ENCODE measurements at places on chromosomes 4 and X. TPM values are rescaled to one million over a fixed set of nuclear protein-coding genes. Genes with fewer than 3 reads are reported as not detected.
A peak's percentile ranks its signal among the peaks of the same experiment; 100 is the strongest.

DNA sequence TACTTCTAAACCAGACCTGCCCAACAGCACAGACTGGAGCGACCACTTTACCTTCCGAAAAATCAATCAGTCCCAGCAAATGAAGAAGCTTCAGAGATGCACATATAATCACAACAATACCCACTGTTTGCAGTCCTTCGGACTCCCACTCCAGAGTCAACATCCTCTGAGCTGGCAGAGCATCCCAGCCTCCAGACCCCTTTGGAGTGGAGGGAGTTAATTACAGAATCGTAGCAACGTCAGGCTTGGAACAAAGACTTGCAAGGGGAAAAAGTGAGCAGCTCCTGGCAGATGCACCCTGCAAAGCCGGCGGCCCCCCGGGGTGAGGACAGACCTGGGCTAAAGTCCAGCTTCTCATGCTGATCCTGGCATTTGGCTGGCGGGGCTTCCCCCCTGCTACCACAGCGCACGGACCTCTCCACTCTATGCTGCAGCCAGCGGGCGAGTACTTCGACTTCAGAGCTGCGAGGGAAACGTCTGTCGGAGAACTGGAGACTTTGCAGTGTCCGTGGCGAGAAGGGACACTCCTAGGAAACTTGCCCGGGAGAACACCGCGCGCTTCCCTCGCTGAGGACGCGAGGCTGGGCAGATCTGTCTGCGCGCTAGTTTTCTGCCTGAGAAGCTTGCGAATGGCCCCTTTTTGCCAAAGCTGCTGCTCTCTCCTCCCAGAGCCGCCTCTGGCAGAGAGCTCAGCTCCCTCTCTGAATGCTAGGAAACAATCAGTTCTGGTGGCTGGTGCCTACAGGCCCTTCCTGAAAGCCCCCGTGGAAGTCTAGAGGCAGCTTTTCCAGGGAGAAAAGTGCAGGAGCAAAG is 283.7 kb downstream of the PACRGL start:
- no peaks in the 10 kb centered on the region for H3K36me3 ChIP-seq
- no peaks in the 10 kb centered on the region for H3K27me3 ChIP-seq
- no peak overlapping the region for H3K4me3 ChIP-seq
- H3K4me1 ChIP-seq: no peaks in the 10 kb centered on the region
- H3K27ac ChIP-seq: no peak overlapping the region

The LGI2 gene
- total RNA-seq: not detected

DNA sequence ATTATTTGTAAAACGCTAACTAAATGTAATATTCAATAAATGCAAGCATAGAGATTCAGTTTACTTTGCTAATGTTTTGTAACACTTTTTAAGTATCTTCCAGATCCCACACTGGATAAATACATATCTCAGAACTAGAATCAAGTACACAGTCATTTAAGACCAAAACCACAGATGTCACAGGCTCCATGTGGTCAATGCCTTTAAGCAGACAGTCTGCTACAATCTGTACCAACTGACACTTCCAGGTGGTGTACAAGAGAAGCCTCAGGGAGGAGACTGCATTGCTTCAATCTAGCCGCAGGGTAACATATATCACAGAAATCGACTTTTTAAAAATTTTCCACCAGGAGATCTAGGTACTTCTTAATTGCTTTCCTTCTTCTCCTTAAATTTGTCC is 229.6 kb upstream of the DIAPH2 start:
- no peak for DNase-seq
- H3K4me1 ChIP-seq: no peaks in the 10 kb centered on the region
- no peak overlapping the region for H3K4me3 ChIP-seq
- no peaks in the 10 kb centered on the region for H3K27me3 ChIP-seq

The GPR82 gene
- not detected for total RNA-seq

DNA sequence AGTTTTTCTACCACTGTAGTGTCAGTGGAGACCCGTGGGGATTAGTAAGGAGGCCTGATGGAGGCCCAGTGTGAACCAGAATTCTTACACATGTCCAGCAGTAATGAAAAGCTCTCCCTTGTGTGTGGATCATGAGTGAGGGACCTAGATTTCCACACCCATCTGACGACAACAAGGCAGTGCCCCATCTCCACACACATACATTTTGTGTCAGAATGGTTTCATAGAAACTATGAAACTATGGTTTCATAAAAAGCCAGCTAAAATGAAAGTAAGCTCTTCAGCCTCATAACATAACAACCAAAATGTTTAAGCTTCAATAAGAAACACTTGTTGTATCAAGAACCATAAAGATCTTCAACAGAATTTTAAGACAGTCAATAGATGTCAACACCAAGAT is 884.5 kb upstream of the ADGRL3 start:
- no peaks in the 10 kb centered on the region for H3K36me3 ChIP-seq
- no peak overlapping the region for H3K4me3 ChIP-seq
- H3K27me3 ChIP-seq: no peaks in the 10 kb centered on the region
- no peak for DNase-seq
- H3K27ac ChIP-seq: no peak overlapping the region
- H3K4me1 ChIP-seq: no peaks in the 10 kb centered on the region

The VCX3A gene
- not detected for total RNA-seq

DNA sequence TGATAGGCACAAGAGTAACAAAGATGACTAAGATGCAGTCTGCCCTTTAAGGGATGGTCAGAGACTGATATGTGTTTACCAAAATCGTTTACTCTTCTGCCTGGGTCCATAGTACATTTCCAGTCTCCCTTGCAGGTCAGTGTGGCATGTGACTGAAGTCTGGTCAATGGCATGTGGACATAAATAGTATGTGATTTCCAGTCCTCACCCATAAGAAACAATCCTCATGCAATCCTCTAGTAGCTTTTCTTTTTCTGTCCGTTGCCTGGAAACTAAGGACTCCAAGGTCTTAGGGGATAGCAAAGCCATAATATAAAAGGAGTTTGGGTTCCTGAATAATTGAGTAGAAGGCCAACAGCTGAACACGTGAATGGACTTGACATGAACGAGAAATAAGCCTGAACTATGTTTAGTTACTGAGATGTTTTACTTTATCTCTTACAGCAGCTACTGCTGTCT is 1.1 kb downstream of the SLC9B2 start:
- no peaks in the 10 kb centered on the region for H3K36me3 ChIP-seq
- H3K4me3 ChIP-seq: peak overlapping the region; percentile 76
- no peak overlapping the region for H3K27ac ChIP-seq

The PLRG1 gene
- 107 TPM for total RNA-seq

- peaks cover 14% of the 10 kb centered on the region for H3K4me1 ChIP-seq
- no peak overlapping the region for H3K27ac ChIP-seq
- H3K36me3 ChIP-seq: peaks cover 5% of the 10 kb centered on the region
- no peak overlapping the region for H3K4me3 ChIP-seq
- no peaks in the 10 kb centered on the region for H3K27me3 ChIP-seq
Observed at GRCh38 chr4:52588097-52588496, 71.0 kb downstream of the USP46 start.

- no peaks in the 10 kb centered on the region for H3K36me3 ChIP-seq
- no peak for DNase-seq
- no peak overlapping the region for H3K4me3 ChIP-seq
- peaks cover 2% of the 10 kb centered on the region for H3K4me1 ChIP-seq
Observed at GRCh38 chr4:179601671-179602070, 2159.4 kb upstream of the AGA start.

GRCh38 chr4:47837094-47837907 is 566 bp downstream of the CORIN start:
- H3K4me1 ChIP-seq: peaks cover 15% of the 10 kb centered on the region
- DNase-seq: peak; percentile 25
- no peak overlapping the region for H3K27ac ChIP-seq
- H3K4me3 ChIP-seq: peak overlapping the region; percentile 51
- H3K27me3 ChIP-seq: no peaks in the 10 kb centered on the region
- H3K36me3 ChIP-seq: no peaks in the 10 kb centered on the region

DNA sequence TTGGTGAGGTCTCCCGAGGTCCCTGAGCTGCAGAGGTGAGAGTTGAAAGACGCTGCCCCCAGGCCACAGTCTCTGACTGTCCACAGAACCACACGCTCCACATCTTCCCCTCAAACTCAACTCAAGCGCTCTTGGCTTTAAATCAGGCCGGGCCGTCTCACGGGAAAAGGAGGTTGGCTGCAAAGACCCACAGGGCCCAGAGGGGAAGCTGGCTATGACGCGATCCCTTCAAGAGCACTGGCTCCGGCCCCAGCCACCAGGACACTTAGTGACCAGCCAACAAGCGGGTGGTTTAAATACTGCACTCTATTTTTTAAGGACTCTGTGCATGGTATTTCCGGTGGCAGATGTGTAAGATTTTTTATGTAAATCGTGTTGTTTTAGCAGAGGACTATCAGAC is 19.9 kb downstream of the LRPAP1 start:
- H3K4me1 ChIP-seq: no peaks in the 10 kb centered on the region
- H3K27me3 ChIP-seq: no peaks in the 10 kb centered on the region
- no peak overlapping the region for H3K27ac ChIP-seq
- DNase-seq: no peak
- peaks cover 59% of the 10 kb centered on the region for H3K36me3 ChIP-seq
- H3K4me3 ChIP-seq: no peak overlapping the region

GRCh38 chrX:149398027-149398426 is 107.1 kb downstream of the IDS start:
- no peaks in the 10 kb centered on the region for H3K36me3 ChIP-seq
- H3K4me1 ChIP-seq: no peaks in the 10 kb centered on the region
- H3K4me3 ChIP-seq: no peak overlapping the region
- H3K27me3 ChIP-seq: no peaks in the 10 kb centered on the region

DNA sequence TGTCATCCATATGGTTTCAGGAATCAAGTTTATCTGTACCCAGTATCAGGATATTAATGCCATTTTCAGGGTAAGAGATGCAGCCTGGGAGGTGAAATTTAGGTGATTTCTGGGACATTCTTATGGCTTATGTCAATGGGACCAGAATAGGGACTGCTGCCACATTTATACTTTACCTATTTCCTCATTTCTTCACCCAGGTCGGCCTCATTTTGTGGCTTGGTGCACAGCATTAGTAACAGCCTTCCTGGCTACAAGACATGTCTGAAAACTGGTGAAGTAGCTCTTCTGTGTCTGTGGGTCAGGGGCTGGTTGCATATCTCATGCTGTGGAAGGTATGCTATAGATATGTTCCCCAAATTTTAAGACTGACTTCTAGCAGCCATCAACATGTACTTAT is 284.8 kb downstream of the AFF2 start:
- no peaks in the 10 kb centered on the region for H3K36me3 ChIP-seq
- no peaks in the 10 kb centered on the region for H3K4me1 ChIP-seq
- DNase-seq: no peak
- no peak overlapping the region for H3K27ac ChIP-seq
- H3K27me3 ChIP-seq: no peaks in the 10 kb centered on the region

DNA sequence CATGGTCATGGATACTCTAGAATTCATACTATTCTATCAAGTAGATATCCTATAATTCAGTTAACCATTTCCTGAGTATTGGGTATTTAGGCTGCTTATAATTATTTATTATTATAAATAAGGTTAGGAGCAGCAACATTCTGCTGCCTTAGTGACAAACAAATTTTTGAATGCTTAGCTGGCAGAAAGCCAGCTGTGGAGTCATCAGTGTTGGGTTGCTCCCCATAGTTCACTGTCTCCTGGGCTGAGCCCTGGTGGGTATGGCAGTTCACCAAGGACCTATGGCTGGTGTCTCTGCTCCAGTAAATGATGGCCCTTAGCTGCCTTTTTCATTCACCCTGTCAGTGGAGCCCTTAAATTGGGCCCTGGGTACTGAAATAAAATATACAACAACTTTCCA is 61.8 kb downstream of the SMARCA5 start:
- H3K4me1 ChIP-seq: no peaks in the 10 kb centered on the region
- no peak for DNase-seq
- no peaks in the 10 kb centered on the region for H3K27me3 ChIP-seq
- H3K4me3 ChIP-seq: no peak overlapping the region
- no peaks in the 10 kb centered on the region for H3K36me3 ChIP-seq
- H3K27ac ChIP-seq: no peak overlapping the region

The RTL3 gene
- 1.1 TPM for total RNA-seq

DNA sequence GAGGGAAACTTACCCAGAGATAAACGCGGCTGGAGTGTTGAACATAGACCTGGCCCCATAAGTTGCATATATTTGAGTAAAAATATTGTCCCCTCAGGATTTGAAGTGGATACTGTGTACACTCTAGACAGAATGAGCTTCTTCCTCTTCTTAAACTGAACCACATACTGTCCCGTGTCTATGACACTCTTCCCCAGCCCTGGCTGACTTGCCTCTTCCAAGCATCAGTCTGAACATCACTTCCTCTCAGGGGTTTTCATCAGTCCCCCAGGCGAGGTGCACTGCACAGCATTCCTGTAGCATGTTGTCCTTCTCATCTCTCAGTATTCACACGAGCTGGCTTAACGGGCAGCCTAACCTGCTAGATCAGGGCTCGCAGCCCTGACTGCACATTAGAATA is 80.5 kb upstream of the TMEM150C start:
- DNase-seq: no peak
- H3K4me1 ChIP-seq: peaks cover 5% of the 10 kb centered on the region
- H3K4me3 ChIP-seq: no peak overlapping the region
- H3K27me3 ChIP-seq: no peaks in the 10 kb centered on the region
- no peaks in the 10 kb centered on the region for H3K36me3 ChIP-seq
- no peak overlapping the region for H3K27ac ChIP-seq

GRCh38 chr4:93710101-93710846 is 118.3 kb upstream of the ATOH1 start:
- H3K27me3 ChIP-seq: no peaks in the 10 kb centered on the region
- H3K4me1 ChIP-seq: no peaks in the 10 kb centered on the region
- H3K4me3 ChIP-seq: no peak overlapping the region
- no peak for DNase-seq

DNA sequence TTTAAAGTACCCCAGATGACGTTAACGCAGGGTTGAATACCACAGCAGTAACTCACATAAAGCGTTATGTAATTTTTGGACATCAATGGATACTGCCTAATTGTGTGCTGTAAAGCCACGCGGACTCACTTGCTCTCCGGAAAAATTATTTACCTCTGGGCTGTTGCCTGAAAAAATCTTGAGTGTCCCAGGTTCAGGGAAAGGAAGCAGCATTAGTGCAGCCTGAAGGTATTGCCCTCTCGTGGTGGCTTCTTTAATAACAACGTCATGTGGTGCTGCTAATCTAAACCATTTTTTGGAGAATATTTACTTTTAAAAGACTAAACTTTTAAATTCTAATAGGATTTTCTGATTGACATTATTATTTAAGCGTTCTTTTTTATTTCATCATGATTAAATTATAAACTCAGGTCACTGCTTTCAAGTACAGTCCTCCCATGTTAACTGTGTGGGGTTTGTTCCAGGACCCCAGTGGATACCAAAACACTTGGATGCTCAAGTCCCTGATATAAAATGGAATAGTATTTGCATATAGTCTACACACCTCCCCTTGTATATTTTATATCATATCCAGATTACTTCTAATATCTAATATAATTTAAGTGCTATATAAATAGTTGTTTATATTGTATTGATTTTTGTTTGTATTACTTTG is 384.8 kb downstream of the FAM133A start:
- H3K27me3 ChIP-seq: no peaks in the 10 kb centered on the region
- H3K4me3 ChIP-seq: no peak overlapping the region
- H3K27ac ChIP-seq: no peak overlapping the region
- no peaks in the 10 kb centered on the region for H3K4me1 ChIP-seq

The SH3RF1 gene
- total RNA-seq: 29.8 TPM

The SYTL5 gene
- total RNA-seq: 0.56 TPM

The PDE6B gene
- under 0.01 TPM for total RNA-seq

DNA sequence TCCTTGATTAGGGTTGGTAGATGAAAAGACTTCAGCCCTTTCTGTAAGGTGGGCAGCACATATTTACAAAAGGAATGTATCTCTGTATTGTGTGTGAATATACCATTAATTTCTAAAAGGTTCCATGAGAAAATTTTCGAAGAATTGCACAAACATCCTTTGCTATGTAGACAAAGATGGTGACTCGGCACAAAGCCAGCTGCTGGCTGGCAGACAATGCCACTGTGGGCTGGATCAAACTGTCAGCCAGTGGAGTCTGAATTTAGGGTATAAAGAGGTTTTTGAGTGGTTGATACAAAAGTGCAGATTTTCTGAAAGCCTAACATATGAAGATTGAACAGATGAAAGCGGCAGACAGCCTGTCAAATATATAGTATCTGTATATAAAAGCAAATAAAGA is 5.6 kb upstream of the TXK start:
- H3K27me3 ChIP-seq: no peaks in the 10 kb centered on the region
- no peaks in the 10 kb centered on the region for H3K4me1 ChIP-seq
- peak; percentile 32 for DNase-seq

Measured in IMR-90 (cell line).